ENCODE measurements at places on chromosomes 11 and 22. TPM values are rescaled to one million over a fixed set of nuclear protein-coding genes. Genes with fewer than 3 reads are reported as not detected.

GRCh38 chr11:14764179-14764578 lies 120.6 kb downstream of the PDE3B start:
- H3K36me3 ChIP-seq: no peaks in the 10 kb centered on the region
- peaks cover 2% of the 10 kb centered on the region for H3K4me1 ChIP-seq
- no peak for DNase-seq
- H3K27me3 ChIP-seq: no peaks in the 10 kb centered on the region
- H3K4me3 ChIP-seq: no peak overlapping the region

- no peak overlapping the region for H3K4me3 ChIP-seq
- no peak for DNase-seq
- no peak overlapping the region for H3K27ac ChIP-seq
These were observed 129.2 kb downstream of the CACNA1I start for GRCh38 chr22:39699631-39700360.

Gene CYB5R2
- total RNA-seq: 10.1 TPM

DNA sequence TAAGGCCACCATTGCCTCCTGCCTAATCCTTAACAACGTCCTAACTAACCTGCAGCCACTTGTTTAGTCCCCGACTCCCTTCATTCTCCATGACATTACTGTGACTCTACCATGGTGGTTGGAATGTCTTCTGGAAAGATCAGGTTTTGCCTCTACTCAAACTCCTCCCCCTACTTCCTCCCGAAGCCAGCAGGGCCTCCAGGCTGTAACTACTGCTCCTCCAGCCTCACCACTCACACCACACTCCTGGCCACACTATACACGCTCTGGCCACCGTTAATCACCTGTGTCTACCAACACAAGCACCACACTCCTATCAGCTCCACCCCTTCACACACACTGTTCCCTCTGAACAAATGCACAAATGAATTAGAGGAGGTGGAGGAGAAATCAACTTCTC lies 69.2 kb downstream of the PACSIN2 start:
- no peak for DNase-seq
- peak overlapping the region; percentile 72 for H3K27ac ChIP-seq
- H3K4me3 ChIP-seq: no peak overlapping the region

GRCh38 chr22:38257181-38257580 lies 15.6 kb downstream of the TMEM184B start:
- no peaks in the 10 kb centered on the region for H3K36me3 ChIP-seq
- no peaks in the 10 kb centered on the region for H3K27me3 ChIP-seq
- H3K4me1 ChIP-seq: peaks cover 8% of the 10 kb centered on the region
- H3K27ac ChIP-seq: peak overlapping the region; percentile 38

Gene VSIG10L2
- 0.48 TPM for total RNA-seq

Data from aorta (tissue), 5 donors.